Stimulated activated CD8-positive, alpha-beta memory T cell treated with anti-CD3 and anti-CD28 coated beads, Interleukin-15, amount 100 ng/mL, for 1 hour (primary cell): ENCODE measurements at places on chromosomes 5 and 9.

- no peak for DNase-seq
Observed at GRCh38 chr5:32017692-32018367, 156.3 kb downstream of the GOLPH3 start.

- DNase-seq, result no peak
Observed at GRCh38 chr9:20170122-20170521, 381.3 kb upstream of the SLC24A2 start.

- no peak for DNase-seq
Observed at GRCh38 chr5:78593465-78593864, 55.1 kb downstream of the LHFPL2 start.

GRCh38 chr9:126612813-126613641, 701 bp upstream of the LMX1B start:
- DNase-seq, result no peak

- no peak for DNase-seq
Observed at GRCh38 chr5:75335486-75335885, 1.5 kb upstream of the HMGCR start.

DNA sequence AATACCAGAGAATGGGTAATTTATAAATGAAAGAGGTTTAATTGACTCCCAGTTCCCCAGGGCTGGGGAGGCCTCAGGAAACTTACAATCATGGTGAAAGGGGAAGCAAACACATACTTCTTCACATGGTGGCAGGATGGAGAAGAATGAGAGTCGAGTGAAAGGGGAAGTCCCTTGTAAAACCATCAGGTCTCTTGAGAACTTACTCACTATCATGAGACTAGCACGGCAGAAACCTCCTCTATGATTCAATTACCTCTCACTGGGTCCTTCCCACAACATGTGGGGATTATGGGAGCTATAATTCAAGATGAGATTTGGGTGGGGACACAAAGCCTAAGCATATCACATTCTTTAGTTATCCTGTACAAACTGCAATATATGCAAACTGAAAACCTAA, 609.4 kb downstream of the MTRR start:
- DNase-seq, result no peak

DNA sequence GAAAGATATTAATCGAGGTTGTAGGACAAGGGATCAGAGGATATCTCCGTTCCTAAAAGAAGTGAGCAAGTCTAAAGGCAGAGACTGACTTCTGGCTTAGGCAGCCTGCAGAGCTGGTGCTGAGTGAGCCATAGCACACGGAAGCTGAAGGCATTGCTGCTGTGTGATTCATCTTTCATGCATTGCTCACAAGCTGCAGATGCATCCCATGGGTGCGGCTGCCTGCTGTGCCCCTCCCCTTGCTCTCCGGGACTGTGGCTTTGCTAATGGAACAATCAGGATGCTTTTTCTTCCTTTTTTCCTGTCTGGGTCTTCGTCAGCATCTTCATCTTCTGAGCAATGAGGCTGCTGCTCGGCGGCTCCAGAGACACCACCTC, 341.4 kb downstream of the DIRAS2 start:
- no peak for DNase-seq

DNA sequence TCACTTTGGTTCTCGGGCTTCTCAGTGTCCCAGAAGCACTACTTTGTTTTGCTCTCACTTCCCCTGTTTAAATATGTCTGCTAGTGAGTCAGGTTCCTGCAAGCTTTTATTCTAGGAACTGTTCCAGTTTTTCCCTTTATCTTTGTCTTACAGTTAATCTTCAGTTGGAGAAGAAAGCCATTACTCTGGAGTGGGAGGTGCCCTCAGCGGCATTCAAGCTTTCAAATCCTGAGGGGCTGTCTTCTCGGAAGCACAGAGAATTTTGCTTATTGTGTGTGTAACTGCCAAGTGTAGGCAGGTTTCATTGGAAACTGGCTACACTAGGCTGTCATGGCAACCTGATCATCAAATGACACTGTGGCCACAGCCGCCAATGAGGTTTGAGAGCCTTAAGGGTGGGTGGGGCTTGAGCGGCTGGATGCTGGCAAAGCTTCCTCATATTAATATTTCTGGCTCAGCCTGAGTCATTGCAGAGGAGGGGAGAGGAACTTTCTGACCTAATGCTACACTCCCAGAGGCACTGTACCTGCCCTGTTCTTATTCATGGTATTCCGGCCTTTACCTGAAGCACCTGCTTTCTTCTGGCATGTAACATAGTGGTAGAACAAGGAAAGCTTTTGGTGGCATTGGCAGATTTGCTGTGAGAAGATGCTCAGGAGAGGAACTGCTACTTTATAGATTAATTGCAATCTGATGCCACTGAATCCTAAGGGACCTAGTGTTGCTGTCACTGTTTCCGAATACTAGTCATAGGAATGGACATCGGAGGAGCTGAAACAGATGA, 26.3 kb downstream of the SLC25A25 start:
- DNase-seq, result peak; percentile 33

DNA sequence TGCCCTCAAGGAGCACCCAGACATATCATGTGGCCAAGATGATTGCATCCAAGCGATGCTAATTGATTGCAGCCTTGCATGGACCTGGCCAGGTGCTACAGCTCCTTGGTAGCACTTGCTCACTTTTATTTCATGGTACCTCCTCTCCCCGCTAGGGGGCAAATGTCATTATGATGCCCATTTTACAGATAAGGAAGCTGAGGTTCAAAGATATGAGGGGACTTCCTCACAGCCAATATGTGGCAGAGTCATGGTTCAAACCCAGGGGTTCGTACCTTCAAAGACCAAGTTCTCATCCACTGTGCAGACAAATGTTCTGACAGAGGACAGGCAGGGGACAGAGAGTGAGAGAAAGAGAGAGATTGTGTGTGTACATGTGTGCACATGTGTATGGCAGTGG, 21.9 kb upstream of the KCNMB1 start:
- no peak for DNase-seq

DNA sequence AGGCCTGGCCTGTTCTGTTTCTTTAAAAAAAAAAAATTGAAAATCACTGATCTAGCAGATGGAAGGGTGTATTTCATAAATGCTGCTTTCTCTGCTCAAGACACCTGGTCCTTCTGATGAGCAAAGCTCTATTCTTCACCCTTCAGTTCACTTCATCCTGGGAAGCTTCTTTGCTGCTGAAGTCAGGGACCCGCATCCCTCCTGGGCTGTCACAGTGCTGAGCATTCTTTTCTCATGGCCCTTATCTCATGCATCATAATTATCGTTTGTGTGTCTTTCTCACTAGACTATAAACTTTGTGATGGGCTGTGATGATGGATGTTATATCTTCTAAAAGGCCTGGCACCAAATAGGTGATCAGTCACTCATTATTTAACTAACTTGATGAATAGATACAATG, 461.0 kb downstream of the GADD45G start:
- no peak for DNase-seq

- DNase-seq, result no peak
Observed at GRCh38 chr5:113660206-113660605, 146.7 kb downstream of the YTHDC2 start.

DNA sequence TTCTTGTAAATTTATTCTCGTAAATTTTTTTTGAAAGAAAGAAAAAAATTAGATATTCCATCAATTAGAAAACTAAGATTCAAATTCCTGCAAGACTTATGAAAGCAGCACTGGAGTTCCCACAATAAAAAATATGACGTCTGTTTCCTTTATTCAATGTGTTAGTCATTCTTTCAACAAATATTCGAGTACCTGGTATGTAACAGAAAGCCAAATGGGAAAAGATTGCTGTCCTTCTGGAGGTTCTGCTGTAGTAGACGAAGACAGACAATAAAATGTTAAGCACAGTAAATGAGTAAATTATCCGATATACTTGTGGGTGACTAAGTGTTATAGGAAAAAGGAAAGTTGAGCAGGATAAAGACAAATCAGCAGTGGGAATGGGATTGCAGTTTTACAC, 92.2 kb downstream of the ADAMTSL1 start:
- no peak for DNase-seq

DNA sequence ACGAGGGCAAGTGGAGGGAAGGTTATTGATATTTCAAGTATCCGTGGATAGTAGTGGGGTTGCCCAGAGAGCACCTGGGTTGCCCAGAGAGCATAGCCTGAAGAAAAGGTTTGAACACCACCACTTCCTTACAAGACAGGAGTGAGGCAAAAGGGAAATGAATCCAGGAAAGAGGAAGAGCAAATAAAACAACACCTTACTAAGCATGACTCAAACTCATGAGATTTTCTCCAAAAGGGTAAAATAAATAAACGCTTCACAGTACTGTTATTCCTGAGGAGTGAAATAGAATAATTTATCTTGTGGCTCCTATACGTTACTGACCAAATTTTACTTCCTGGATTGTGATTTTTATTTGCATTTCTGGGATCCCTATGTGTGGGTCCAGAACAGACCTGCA, 65.2 kb upstream of the PTPRD start:
- no peak for DNase-seq

DNA sequence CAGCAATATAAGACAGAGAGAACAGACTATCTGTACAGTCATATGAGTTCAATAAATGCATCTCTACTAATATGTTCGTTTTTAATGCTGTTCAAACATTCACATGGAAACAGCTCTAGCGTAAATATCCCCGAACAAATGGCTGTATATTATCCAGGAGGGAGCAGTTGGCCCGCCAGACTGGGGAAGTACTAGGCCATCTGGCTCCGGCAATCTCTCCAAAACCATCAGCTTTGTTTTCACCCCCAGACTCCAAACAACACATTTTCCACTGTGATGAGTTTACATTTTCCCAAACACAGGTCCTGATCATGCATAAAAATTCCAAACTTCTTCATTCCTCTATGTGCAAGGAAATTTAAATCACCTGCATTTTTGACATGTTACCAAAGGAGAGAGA, 8.7 kb downstream of the EBF1 start:
- DNase-seq, result no peak

DNA sequence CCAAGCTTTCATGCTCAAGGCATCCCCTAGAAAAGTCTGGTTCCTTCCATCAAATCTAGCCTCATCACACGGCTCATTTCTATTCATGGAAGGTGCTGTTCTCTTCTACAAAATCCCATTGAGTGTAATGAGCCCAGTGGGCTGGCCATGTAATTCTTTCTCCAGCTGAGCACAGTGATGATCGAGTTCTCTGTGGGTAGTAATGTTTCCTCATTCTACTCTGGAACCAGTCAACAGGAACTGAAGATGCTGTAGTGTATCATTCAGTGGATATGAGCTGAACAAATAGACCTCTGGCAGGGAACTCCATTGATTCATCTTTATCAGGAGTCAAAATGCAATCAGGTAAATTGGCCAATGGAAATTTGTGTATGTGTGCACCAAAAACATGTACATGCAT, 149.2 kb downstream of the LRRC70 start:
- no peak for DNase-seq

- no peak for DNase-seq
Observed at GRCh38 chr9:108637340-108637739, 218.4 kb downstream of the ACTL7B start.

DNA sequence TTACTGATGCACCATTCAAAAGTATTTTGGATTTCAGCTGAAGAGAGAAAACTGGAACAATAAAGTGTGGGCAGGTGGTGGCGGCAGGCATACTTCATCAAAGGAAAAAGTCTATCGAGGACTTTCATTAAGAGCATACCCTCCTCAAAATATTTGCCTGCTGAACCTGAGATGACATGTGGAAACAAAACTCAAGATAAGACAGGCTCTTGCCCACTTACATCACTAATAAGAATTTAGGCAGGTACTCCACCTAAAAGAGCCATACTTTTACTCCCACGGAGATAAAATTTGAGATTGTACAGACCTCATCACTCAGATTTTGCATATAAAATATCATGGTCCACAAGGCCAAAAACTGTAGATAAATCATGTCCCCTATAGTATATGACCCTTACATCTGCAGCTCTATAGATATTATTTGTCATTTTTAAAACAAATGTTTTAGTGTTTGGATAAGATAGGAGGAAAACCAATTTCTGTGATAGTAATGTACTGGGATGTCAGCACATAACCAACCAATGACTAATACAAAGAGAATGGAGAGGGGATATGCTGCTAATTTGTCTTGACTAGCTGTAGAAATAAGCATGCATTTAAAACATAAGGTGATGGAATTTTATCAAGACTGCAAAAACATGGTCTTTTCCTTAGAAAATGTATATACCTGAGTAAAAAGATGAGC, 730.6 kb upstream of the ZNF608 start:
- DNase-seq, result no peak

GRCh38 chr5:93055971-93056370, 525.0 kb downstream of the NR2F1-AS1 start:
- no peak for DNase-seq

- DNase-seq, result no peak
Observed at GRCh38 chr5:171390883-171391677, 3.4 kb downstream of the NPM1 start.
